ENCODE measurements at places on chromosomes 1 and 21.

DNA sequence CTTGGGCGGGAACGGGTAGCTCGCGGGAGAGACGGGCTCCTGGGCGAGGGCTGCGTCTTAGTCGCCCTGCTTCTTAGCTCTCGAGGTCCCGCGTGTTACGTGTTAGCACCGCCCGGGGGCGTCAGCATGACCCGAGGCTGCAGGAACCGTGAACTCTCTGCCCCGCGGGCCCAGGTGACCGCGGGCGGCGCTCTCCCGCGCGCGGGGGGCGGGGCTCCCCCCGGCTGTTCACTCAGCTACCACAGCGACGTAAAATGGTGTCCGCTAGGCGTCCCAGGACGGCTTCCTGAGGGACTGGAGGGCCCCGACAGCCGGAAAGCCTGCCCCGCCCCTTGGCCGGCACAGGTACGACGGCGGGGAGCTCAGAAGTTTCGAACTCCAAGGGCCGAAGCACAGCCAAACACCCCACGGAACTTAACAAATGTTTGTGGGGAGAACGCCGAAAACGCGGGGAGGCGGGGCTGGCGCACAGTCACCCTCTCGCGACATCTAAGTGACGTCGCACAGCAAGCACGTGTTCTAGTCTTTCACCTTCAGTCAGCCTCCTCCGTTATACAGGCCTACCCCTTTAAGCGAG is 780 bp upstream of the RBM15 start:
- DNase-seq = no peak

- no peak for DNase-seq
These were observed 30.7 kb downstream of the EVI5 start for GRCh38 chr1:92754000-92754718.

DNA sequence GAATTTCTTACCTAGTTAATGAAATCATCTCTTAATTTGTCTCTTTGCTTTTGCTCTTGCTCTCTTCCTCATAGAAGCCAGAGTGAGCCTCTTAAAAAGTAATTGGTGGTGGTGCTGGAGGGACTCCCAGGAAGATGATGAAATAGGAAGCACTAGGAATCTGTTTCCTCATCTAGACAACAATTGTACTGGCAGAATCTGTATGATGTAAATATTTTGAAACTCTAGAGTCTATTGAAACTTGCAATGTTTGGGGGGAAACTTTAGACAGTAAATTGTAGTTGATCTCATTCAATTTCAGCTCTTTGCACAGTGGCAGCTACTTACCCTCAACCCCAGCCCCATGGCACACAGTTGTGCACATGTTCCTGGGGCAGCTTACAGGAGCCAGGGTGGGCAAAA is 10.6 kb downstream of the RGSL1 start:
- DNase-seq = no peak

GRCh38 chr1:52756020-52756419 is 29.8 kb downstream of the ZYG11B start:
- no peak for DNase-seq
